ENCODE measurements at places on chromosomes 3 and 15.

- DNase-seq, result no peak
Observed at GRCh38 chr3:105323274-105323599, 43.5 kb upstream of the ALCAM start.

DNA sequence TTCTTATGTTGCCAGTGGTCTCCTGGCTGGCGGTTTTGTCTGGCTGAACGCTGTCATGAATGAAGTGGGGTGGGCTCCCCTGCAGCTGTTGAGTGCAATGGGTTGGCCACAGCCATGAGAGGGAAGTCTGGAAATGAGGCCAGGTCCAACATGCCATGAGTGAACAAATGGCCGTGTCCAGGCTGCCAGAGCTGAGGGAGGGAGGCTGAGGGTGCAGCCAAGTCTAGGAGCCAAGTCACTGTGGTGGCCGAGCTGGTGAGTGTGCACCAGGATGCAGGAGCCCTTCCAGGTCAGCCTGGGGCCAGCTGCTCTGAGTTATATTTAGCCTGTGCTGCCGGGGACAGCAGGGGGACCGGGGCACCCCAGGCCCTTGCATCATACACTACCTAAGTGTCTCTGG, 24.7 kb upstream of the PRR23E start:
- DNase-seq, result no peak

GRCh38 chr15:52071570-52071969, 41.0 kb downstream of the BCL2L10 start:
- DNase-seq, result no peak

DNA sequence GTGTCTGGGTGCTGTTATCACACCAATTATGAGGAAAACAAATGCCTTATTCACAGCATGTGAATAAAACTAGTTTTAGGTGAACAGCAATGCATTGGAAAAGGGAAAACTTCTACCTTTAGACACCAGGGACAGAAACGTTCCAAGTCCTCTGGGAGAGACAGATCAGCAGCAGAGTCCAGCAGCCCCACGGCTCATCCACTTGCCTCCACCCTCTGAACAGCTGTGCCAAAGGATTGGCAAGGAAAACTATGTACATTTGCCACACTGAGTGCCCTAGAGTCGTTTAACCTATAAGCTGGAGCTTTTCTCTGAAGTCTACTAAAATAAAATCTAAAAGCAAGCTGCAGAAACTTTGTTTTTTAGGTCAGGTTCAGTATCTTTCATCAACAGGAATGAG, 107.7 kb upstream of the EIF1B start:
- DNase-seq, result no peak

- DNase-seq, result no peak
Observed at GRCh38 chr3:65330072-65330471, 642.3 kb upstream of the ADAMTS9 start.

GRCh38 chr3:27141668-27142067, 227.5 kb downstream of the NEK10 start:
- no peak for DNase-seq

DNA sequence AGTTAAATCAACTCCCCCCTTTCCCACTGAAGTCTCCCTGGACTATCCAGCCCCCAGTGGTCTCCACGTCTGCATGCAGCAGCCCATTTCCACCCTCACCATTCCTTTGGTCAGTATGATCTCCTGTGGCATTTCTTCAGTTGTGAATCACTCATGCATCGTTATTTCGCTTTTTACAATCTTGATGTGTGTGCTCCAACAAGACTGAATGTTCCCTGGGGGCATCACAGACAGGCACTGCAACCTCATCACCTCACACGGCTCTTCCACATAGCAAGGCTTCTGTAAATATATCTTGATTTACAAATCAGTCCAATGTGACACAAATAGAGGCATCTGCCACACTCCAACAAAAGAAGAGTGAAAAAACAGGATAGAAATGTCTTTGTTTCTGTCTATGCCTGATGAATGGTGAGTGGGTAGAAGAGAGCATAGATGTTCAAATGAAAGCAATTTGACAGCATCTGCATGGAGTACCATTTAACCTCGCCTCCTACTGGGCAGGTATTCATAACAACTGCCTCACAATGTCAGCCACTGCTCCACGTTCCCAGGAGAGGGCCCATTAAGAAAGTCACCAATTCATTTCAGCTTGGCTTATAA, 5.2 kb downstream of the HEG1 start:
- no peak for DNase-seq

GRCh38 chr3:12395349-12396012, 88.8 kb upstream of the TSEN2 start:
- DNase-seq, result no peak

- DNase-seq, result no peak
Observed at GRCh38 chr3:95464346-95464745, 1350.0 kb upstream of the EPHA6 start.

GRCh38 chr3:54137311-54137710, 15.0 kb downstream of the CACNA2D3 start:
- DNase-seq, result no peak

DNA sequence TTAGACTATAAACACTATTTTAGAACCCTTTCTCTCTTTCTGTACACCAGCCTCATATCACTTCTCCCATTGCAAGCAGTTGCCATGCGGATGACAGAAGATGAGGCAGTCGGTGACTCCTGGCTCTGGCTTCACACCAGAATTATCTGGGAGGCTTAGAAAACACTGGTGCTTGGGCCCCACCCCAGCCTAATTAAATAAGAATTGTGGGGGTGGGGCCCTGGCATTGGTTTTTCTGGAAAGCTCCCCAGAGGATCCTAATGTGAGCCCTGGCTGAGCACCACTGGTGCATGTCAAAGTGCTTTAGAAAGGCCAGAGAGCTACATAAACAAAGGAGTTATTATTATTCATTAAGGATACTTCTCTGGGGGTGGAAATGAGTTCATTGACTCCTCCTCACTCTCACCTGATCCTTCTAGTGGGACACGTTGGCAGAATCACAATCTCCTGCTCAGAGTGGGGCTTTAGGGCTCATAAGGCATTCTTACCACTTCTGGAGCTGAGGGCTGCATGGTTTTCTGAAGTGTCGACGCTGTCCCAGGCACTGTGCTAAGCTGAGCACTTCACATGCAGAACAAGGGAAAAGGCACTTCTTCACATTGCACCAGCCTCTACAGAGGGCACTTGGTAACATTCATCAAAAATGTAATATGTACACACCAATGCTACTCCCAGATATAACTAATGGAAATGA, 188.5 kb upstream of the TLE3 start:
- DNase-seq, result no peak

GRCh38 chr3:152318512-152318911, 49.8 kb downstream of the MBNL1 start:
- no peak for DNase-seq

DNA sequence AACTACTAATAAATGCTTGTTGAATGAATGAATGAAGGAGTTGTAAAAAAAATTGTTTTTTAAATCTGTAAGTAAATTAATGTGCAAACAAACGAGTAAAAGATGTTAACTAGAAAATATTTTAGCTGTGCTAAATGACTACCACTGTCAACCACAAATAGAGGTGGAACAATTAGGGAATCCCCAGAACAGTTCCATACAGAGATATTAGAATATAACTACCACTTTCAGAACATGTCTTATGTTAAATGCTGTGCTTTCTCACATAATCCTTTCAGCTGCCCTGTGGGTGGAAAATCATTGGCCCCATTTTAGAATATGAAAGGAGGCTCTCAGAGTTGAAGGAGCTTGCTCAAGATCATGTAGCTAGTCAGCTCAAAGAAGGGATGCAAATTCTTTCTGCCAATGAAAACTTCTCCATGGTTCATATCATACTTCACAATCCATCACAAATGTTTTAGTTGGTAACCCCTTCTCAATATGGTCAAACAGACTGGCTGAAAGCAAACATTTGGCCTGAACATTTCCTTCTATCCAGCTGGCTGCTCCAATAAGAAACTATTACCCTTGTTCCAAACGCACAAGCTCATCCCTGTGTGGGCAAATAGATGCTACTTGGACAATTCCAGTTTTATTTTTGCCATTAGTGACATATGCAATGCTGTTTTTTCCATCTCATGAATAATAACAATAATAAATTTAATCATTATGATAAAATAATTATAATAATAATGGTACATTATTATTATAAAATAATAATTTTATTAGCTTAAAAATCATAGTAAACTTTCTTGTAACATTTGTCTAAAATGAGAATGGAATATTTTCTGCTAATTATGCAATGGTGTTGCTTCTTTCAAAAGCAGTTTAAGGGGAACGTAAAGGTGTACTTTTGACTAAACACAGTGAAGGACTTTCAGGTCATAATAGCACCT, 290.4 kb upstream of the STT3B start:
- DNase-seq, result no peak

- DNase-seq, result no peak
Observed at GRCh38 chr3:110384601-110385000, 687.0 kb upstream of the NECTIN3 start.

GRCh38 chr3:106510206-106510605, 641.4 kb upstream of the CBLB start:
- no peak for DNase-seq

GRCh38 chr15:40388941-40389823, 6.7 kb downstream of the KNSTRN start:
- no peak for DNase-seq

- DNase-seq, result no peak
Observed at GRCh38 chr3:112247900-112248299, 46.1 kb downstream of the SLC9C1 start.

- DNase-seq, result no peak
Observed at GRCh38 chr15:23422099-23422945, 24.7 kb downstream of the GOLGA6L2 start.

GRCh38 chr3:40341671-40342070, 32.2 kb downstream of the EIF1B start:
- DNase-seq, result no peak

DNA sequence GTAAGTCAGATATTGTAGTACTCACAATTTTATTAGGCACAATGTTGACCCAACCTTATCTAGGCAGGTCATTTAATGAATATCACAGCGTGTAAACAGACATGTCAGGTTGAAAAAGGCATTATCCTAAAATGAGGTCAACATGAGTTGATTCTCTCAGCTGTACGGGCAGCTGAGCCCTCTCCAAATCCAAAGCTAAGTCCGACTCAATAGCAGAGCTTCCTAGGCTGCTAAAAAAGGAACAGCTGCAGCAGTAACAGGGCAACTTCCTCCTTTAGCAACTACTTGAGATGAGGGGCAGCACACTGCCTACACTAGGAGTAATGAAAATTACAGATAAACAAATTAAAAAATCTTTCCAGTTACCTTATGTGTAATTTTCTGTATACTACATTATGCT, 189.2 kb downstream of the CADM2 start:
- no peak for DNase-seq

DNA sequence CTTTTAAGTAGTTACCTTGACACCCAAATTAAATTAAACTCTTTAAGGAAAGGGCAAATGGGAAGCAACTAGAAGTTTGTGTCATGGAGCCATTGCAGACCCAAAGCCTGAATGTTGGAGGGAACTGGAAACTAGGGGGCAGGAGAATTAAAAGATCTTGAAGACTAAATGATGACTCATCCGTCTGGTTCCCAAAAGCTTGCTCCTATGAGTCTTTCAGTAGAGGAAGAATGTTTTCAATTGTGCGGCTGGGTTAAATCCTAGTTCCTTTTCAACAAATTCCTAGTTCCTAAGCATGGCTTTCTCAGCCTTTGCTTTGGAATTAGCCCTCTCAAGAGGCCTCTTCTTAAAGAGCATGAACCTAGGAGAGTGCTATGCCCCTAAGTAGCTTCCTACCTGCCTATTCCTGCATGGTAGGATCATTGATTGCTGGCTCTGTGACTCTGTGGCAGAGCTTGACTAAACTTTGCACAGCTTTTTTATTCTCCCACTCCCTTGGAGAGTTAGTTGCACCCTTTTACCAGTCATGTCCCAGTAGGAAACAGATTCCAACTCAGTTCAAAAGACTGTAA, 17.7 kb downstream of the CLEC3B start:
- DNase-seq, result no peak

- DNase-seq, result no peak
Observed at GRCh38 chr3:104648823-104649222, 717.9 kb upstream of the ALCAM start.

DNA sequence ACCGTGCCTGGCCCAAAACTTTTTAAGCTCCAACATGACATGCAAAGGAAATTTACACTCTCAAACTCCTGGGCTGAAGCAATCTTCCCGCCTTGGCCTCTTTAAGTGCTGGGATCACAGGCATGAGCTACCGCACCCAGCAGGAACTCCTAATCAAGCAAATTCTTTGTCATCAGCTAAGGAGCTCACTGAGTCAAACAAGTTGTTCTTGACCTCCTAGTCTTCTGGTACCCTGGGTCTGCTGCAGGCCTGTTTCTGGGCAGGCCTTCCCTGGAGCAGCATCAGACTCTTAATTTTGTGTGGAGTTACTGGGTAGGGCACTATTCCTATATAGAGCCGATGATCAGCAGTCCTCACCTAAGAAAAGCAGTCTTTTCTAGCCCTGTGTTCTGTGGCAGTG, 68.4 kb upstream of the FLNB start:
- DNase-seq, result no peak

GRCh38 chr3:163327086-163327485, 1751.2 kb downstream of the SI start:
- no peak for DNase-seq

DNA sequence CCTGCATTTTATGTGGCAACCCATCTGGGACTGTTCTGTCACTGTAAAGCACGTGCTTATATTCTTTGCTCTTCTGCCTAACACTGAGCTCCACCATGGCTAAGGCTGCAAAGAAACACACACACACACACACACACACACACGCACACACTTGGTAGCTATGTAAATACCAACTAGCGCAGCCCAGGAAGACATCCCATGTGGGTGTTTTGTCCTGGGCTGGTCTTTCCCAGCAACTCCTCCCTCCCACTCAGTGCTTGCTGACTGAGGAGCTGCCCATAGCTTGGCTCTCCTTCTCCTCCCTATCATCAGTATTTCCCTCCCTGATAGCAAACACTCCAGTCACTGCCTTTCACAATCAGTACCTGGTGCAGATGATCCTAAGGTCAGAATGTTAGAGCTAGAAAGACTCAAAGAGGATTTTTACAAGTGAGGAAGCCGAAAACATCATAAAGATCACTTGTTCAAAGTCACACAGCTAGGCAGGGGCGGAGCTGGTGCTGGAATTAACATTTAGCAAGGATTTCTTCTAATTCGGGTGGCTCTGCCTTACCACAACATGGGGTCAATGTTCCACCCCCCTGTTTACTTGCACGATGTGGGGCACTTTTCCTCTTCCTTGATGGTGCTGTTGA, 377.1 kb upstream of the TBL1XR1 start:
- DNase-seq, result no peak

DNA sequence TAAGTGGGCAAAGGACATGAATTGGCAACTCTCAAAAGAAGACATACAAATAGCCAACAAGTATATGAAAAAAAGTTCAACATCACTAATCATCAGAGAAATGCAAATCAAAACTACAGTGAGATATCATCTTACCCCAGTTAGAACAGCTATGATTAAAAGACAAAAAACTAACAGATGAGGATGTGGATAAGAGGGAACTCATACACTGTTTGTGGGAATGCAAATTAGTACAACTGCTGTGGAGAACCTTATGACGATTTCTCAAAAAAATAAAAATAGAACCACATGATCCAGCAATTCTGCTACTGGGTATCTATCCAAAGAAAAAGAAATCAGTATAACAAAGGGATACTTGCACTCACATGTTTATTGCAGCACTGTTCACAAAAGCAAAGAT, 28.6 kb downstream of the NEK10 start:
- no peak for DNase-seq

- no peak for DNase-seq
Observed at GRCh38 chr15:80604583-80605575, 90.2 kb upstream of the ABHD17C start.

- DNase-seq, result no peak
Observed at GRCh38 chr15:39195961-39196486, 384.9 kb upstream of the THBS1 start.

GRCh38 chr3:147816752-147817151, 407.6 kb downstream of the ZIC1 start:
- no peak for DNase-seq
